Ovary (tissue), 10 donors: ENCODE measurements at places on chromosomes 2 and 18. TPM values are rescaled to one million over a fixed set of nuclear protein-coding genes. Genes with fewer than 3 reads are reported as not detected.

The LAMA1 gene
- total RNA-seq = 5.2 TPM

The KCNK3 gene
- 1.9 TPM for total RNA-seq

The IHH gene
- total RNA-seq = 0.80 TPM

The CCDC141 gene
- 0.99 TPM for total RNA-seq

The HDAC4 gene
- 46.3 TPM for total RNA-seq

The ABCA12 gene
- 0.10 TPM for total RNA-seq

The GAD1 gene
- total RNA-seq = 0.35 TPM

The ACVR2A gene
- total RNA-seq = 20.0 TPM

The C2orf81 gene
- 1.3 TPM for total RNA-seq

The LCT gene
- not detected for total RNA-seq

The SEMA4F gene
- total RNA-seq = 10.1 TPM

The SCN3A gene
- total RNA-seq = 0.80 TPM

The KIAA2012 gene
- not detected for total RNA-seq

The MARCHF4 gene
- total RNA-seq = not detected

The TUBA4B gene
- total RNA-seq = 13.2 TPM

DNA sequence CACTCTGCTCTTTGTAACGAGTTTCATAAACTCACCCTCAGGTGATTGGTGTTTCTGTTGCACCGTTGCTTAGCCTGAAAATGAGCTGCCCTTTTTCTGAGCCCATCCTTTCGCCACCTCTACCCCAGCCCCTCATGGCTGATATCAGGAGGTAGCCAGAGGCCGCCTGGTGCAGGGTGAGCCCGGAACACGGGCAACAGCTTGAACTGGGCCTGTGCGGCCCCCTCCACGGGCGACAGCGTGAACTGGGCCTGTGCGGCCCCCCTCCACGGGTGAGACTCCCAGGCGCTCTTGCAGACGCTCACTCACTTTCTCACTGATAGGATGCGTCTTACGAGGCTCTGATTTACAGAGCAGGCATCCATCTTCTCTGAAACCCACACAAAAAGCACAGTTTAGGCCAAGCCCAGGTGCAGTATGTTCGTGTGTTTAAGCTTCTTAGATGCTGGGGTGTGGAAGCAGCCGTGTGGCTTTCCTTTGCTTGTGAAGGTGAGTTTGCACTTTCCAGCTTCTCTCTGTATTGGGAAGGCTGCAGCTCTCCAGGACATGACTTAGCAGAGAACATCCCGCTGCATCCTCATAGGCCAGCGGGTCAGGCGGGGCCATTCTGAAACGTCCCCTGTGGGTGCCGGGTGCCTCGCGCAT lies 83.5 kb downstream of the NFATC1 start:
- DNase-seq = no peak

DNA sequence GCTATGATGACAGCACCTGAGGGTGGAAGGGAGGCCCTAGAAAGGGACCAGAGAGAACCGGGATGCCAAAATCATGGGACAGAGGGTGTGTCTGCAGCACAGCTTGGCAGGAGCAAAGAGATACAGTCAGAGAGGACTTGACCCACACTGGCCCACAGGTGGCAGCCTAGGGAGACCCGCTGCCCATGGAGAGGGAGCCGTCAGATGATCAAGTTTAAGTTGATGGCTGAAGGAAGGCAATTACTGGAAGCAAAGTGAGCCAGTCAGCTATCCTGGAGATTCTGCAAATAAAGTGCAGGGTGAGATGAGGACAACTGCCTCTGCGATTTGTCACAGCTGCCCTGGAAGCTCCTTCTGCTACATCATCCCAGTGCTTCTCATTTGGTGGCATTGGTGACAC lies 74.0 kb downstream of the CMPK2 start:
- DNase-seq = no peak

DNA sequence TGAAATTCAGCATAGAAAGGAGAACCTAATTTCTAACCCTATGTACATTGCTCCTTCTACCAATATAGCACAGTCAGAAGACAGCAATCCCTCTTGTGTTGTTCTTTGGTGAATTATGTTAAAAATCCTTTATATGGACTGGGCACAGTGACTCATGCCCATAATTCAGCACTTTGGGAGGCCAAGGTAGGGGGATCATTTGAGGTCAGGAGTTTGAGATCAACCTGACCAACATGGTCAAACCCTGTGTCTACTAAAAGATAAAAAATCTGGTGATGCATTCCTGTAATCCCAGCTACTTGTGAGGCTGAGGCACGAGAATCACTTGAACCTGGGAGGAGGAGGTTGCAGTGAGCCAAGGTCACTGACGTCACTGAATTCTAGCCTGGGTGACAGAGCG lies 195.6 kb downstream of the TMX3 start:
- no peak for DNase-seq

- no peak for DNase-seq
Measured at GRCh38 chr18:616380-616995, 19.7 kb downstream of the CLUL1 start.

DNA sequence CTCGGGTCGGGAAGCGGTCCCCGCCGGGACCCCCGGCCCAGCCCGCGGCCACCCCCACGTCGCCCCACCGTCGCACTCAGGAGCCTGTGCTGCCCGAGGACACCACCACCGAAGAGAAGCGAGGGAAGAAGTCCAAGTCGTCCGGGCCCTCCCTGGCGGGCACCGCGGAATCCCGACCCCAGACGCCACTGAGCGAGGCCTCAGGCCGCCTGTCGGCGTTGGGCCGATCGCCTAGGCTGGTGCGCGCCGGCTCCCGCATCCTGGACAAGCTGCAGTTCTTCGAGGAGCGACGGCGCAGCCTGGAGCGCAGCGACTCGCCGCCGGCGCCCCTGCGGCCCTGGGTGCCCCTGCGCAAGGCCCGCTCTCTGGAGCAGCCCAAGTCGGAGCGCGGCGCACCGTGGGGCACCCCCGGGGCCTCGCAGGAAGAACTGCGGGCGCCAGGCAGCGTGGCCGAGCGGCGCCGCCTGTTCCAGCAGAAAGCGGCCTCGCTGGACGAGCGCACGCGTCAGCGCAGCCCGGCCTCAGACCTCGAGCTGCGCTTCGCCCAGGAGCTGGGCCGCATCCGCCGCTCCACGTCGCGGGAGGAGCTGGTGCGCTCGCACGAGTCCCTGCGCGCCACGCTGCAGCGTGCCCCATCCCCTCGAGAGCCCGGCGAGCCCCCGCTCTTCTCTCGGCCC lies 13.6 kb downstream of the SPEG start:
- no peak for DNase-seq

GRCh38 chr2:164952057-164952702 lies 3.1 kb downstream of the SLC38A11 start:
- DNase-seq = no peak

- DNase-seq = no peak
Measured at GRCh38 chr2:174593574-174594203, 3.9 kb downstream of the WIPF1 start.

GRCh38 chr2:150526006-150526405 lies 38.5 kb upstream of the RND3 start:
- DNase-seq = no peak

DNA sequence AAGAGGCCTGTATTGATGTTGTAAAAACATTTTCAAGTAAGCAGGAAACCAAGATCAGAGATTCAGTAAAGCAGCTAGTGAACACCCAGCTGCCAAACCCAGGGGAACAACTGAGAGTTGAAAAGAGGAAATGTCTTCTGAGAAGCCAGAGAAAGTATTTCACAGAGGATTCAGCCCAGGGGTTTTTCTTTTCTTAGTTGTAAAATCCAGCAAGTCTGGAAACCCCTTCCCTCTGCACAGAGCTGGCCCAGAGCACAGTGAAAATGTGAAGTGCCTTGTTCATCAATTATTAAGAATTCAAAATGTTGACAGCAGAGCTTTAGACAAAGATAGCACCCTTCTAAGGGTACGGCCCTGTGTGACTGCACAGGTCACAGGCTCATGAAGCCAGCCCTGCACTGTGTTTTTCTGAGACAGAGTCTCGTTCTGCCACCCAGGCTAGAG lies 28.4 kb downstream of the AFF3 start:
- DNase-seq = no peak

DNA sequence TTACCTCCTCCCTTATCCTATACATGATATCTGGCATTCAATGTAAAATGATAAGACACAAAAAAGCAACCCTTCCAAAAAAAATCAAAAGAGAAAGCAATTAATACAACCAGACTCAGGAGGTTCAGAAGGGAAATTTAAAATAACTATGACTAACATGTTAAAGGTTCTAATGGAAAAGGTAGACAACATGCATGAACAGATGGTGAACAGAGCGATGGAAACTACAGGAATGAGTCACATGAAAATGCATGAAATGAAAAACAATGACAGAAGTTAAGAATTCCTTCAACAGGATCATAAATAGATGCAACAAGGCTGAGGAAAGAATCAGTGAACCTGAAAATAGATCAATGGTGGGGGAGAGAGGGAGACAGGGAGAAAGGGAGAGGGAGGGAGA lies 26.1 kb upstream of the ERCC3 start:
- no peak for DNase-seq

- DNase-seq = peak; percentile 80
Measured at GRCh38 chr18:11688972-11689668, at the start of gene GNAL. Gene GNAL (plus strand): TSS chr18:11689264. CDS start chr18:11689564, 300 bp downstream.

- peak; percentile 15 for DNase-seq
Measured at GRCh38 chr2:42098571-42099437, 51.0 kb downstream of the PKDCC start.

- no peak for DNase-seq
Measured at GRCh38 chr2:113376253-113376912, 61.1 kb upstream of the ZNG1B start.

DNA sequence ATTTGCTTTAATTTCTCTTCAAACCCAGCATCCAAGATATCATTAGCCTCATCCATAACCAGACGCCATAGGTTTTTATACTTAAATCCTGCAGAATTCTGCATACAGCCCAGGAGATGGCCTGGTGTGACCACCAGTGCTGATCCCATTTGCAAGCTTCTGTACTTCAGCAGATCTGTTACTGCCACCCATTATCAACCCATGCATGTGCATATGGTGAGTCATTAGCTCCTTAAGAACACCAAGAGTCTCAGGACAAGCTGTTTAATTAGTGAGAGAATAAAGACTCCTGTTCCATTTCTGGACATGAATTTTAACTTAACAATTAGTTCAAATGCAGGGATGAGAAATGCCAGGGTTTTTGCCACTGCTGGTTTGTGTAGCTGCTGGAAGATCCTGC lies 110.7 kb upstream of the TANK start:
- DNase-seq = no peak

GRCh38 chr2:189022053-189022481 lies 47.9 kb downstream of the COL3A1 start:
- DNase-seq = no peak

DNA sequence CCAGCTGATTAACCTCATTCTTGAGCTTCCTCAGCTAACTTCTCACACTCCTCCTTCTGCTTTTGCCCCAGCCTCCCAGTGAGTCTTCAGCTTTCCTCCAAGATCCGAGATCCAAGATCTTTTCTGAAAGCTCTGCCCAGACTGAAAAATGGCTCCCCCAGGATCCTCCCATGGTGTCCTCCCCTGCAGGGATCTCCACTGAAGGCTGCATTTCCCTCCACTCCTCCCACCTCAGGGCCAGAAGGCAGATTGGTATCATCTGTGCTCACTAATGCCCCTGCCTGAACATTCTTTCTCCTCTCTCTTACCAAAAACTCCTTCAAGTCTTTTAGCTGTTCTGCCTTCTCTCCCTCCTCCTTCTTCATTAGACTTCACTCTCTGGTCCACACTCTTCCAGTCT lies 6.1 kb upstream of the FOXI3 start:
- DNase-seq = no peak

DNA sequence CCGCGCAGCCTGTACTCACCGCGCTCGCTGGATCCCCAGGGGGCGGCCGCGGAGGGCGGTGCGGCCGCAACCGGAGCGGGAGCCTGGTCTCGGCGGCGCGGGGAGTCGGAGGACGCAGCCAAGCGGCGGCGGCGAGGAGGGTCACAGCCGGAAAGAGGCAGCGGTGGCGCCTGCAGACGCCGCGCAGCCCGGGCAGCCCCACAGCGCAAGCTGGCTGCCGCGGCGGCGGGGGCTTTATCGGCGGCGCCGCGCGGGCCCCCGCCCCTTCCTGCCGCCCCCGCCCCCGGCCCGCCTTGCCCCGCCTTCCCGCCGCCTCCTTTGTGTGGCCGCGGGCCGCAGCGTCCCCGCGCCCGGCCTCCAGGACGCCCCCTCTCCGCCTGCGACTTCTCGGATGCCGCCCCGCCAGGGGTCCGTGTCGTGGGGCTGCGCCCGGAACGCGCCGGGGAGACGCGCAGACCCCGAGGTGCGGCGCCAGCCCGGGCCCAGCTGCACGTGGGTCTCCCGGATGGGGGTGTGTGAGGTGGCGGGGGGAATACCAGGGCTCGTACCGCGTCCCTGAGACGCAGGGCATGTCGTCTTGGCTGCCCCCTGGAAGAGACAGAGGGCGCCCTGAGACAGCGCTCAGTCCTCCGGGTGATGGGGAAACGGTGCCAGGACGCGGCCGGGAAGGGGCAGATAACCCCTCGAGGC lies at the start of gene SERPINE2:
Gene SERPINE2 (minus strand): TSS at position 207 of the 690 bp plus-strand sequence. CDS start 37,386 bp downstream, outside the sequence.
- DNase-seq = peak; percentile 70

- no peak for DNase-seq
Measured at GRCh38 chr2:182949572-182950189, 83.2 kb upstream of the FRZB start.

GRCh38 chr2:45259138-45259537 lies 249.9 kb upstream of the SIX2 start:
- DNase-seq = no peak

- DNase-seq = no peak
Measured at GRCh38 chr2:204282525-204282924, 262.8 kb upstream of the PARD3B start.

DNA sequence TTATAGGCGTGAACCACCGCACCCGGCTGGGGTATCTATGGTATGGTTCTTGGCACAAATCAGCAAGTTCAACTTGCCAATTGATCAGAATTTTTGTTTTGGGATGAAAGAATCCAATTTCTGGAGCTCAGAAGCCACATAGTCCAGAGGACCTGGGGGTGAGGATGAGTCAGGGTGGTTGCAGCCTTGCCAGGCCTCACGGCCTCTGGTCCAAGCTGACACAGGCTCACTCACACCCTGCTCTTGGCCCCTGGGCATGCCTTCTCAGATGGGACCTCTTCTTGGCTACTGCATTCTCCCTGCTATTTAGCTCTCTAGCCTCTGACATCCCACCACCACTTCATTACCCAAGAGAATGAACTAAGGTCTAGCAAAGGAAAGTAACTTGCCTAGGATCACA lies 16.3 kb downstream of the CAPG start:
- no peak for DNase-seq

GRCh38 chr2:222313816-222314215 lies 15.0 kb upstream of the PAX3 start:
- DNase-seq = no peak

GRCh38 chr2:71619230-71619741 lies 165.9 kb downstream of the DYSF start:
- no peak for DNase-seq

- no peak for DNase-seq
Measured at GRCh38 chr2:71620116-71620515, 166.8 kb downstream of the DYSF start.

DNA sequence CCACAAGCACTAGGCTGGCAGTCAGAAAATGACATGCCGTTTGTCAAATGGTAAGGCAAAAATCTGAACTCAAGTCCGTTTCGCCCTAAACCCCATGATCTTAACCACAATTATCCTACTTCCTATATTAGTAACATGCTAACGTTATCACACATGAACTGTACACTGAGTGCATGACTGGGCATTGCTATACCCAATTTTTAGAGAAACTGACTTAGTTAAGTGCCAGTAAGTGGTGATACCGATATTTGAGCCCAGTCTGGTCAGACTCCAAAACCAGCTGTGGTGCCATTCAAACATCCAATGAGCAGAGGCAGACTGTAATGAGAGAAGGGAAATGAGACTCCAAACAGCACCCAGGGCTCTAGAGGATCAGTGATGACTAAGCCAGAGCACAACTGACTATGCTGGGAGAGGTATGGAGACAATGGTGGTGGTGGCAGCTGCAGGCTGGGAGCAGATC lies 311.7 kb upstream of the PKDCC start:
- DNase-seq = no peak

- DNase-seq = no peak
Measured at GRCh38 chr18:67794521-67794920, 278.0 kb upstream of the DSEL start.
